ENCODE measurements at places on chromosomes 5 and 9. TPM values are rescaled to one million over a fixed set of nuclear protein-coding genes. Genes with fewer than 3 reads are reported as not detected.

DNA sequence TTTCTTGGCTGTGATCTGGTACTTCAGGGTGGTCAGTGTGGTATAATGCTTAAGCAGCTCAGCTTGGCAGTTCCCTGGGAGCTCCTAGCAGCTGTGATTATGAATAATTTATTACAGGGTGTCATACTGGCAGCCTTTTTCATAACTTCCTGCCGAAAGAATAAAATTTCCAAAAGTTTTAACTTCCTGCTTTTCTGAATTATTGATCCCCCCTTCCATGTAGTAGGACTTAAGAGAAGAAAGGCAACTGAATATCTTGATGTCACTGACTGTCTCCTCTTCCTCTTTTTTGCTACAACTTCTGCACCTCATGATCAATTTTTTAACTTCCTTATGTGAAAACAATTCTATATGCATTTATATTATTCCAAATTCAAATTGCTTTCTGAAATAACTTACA, 74.3 kb upstream of the SPEF2 start:
- DNase-seq, result no peak

- no peak for DNase-seq
Observed at GRCh38 chr9:98795295-98795955, 930 bp downstream of the ANKS6 start.

The PDZD2 gene
- total RNA-seq, result 1.8 TPM

The PCDHB10 gene
- total RNA-seq, result under 0.01 TPM

DNA sequence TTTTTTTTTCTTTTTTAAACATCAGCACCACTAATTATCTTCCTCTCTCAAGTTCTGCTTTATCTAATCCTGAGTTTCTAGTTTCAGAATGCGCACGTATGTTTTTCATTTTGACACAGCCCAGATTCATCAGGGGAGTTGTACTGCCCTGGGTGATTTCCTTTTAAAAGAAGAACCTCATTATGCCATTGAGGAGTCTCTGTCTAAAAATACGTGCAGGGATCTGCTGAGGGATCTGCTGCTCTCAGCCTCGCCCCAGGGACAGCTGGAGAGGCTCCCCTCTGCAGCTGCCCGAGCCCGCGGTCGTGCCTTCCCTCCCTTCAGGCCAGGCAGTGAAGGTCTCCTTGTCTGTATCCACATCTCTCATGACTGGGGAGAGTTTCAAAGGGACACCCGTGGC, 273.1 kb downstream of the ARHGEF28 start:
- no peak for DNase-seq

- DNase-seq, result no peak
Observed at GRCh38 chr5:170805666-170806065, 22.1 kb downstream of the GABRP start.
